ENCODE measurements at places on chromosomes 3 and 15. TPM values are rescaled to one million over a fixed set of nuclear protein-coding genes. Genes with fewer than 3 reads are reported as not detected.

DAG1 gene
- total RNA-seq, result 57.9 TPM

GRCh38 chr15:51335538-51336410 lies 2.6 kb downstream of the CYP19A1 start:
- no peak for DNase-seq

GRCh38 chr3:156693166-156693565 lies 18.8 kb downstream of the TIPARP start:
- no peak for DNase-seq

CACNA2D3 gene
- total RNA-seq, result not detected

ERC2 gene
- 0.11 TPM for total RNA-seq

DNA sequence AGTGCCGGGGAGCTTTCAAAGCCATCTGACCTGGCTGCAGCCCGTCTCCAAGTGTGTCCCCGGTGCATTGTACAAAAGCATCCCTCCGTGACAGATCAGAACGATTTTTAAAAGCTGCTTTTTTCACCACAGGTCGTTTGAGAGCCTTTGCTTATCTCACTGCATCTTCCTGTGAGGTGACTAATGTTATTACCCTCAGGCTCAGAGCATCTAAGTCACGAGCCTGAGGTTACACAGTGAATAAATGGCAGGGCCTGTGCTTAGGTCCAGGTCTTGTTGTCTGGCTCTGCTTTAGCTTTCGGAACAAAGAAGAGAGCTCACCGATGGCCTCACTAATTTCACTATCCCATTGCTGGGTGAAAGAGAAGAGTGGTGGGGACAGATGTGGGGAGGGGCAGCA lies 83.3 kb downstream of the SEC22A start:
- DNase-seq, result no peak

CPLX3 gene
- total RNA-seq, result not detected

- DNase-seq, result no peak
These were observed 24.6 kb upstream of the NIPA2 start for GRCh38 chr15:22813844-22814243.

DNA sequence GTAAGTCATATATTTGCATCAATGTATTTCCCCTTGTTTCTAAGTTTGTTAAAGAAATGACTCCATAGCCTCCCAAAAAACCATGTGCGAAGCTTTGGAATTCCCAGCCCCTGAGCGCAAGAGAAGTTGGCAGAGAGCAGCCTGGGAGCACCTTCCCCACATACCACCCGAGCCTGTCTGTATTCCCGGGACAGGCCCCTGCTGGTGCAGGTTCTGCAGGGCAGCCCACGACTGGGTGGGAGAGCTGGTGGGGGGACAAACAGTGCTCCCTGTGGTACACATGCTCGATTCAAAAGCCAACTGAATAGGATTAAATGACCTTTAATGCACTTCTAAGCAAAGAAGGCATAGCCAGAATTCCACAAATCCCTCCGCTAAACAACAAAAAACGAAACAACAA lies 74.6 kb upstream of the SNRPA1 start:
- DNase-seq, result no peak

DNA sequence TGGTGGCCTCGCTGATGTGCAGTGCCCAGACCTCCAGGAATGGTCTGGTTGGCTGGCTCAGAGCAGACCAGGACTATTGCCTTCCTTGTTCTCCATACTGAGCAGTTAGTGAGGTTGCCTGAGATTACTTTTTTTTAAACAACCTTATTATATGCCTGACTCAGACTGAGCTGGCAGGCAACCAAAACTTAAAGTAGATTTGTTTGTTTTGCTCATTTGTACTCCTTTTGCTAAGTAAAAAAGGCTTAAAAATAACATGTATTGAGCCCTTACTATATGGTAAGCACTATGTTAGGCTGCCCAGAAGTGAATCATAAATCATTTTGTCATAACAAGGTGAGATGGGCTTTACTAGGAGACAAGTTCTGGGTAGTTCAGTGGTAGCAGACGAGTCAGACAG lies 92.4 kb downstream of the GHSR start:
- no peak for DNase-seq

DNA sequence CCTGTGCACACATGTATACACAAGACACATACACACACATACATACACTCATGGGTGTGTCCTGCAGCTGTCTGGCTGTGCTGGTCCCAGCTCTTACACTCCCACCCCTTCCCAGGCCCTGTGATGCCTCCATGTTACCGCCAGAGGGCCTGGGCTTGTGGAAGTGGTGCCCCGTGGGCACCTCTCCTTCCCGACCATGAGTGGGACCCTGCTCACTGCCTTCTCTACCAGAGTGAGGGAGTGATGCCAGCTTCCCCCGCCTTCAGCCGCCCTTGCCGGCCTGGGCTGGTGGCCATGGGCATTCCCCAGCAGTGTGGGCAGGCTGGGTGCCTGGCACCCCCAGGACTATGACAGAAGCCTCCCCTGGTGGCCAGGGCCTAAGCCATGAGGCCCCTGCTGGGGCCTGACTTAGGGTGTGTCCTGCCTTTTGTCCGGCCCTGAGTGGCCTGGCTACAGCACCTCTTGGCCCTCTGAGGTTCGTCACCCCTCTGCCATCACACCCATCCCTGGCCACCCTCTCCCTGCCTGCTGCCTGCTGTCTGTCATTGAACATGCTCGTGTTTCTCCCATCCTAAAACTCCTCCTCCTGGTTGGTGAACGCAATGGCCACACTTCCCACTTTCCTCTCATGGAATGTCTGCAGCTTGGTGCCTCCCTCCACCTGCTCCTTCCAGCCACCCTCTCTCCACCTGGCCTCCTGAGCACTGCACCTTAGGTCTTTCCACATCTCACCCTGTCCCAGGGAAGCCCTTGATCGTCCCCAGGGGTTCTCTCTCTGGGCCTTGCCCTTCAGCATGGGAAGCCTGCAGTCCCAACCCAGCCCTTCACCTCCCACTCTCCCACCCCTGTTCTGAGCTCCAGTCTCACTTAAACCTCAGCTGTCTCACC lies 14.6 kb downstream of the HDAC11 start:
- no peak for DNase-seq

DNA sequence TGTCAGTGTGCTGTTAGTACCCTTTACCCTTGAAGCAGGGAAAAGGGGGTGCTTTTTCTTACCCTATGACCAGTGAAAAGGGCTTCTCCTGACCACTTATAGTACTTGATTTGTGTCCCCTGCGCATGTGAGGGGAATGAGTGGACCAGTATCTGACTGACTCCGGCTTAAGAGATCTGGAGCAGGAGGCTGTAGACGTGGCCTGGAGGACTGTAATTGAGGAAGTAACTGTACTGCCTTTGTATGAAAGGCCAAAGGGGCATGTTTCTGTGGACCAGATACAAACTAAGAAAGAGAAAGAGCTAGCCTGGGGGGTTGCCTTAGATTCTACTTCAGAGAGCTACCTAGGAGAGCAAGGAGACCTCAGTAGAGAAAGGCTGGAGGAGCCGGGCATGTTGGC lies 89.9 kb upstream of the TBL1XR1 start:
- no peak for DNase-seq

TOMM70 gene
- 16.4 TPM for total RNA-seq

SCN5A gene
- total RNA-seq, result 2.7 TPM

C2CD4A gene
- not detected for total RNA-seq

GRCh38 chr3:137692803-137693431 lies 71.2 kb upstream of the SOX14 start:
- no peak for DNase-seq

- no peak for DNase-seq
These were observed 77.0 kb downstream of the BBX start for GRCh38 chr3:107599772-107600145.

DNA sequence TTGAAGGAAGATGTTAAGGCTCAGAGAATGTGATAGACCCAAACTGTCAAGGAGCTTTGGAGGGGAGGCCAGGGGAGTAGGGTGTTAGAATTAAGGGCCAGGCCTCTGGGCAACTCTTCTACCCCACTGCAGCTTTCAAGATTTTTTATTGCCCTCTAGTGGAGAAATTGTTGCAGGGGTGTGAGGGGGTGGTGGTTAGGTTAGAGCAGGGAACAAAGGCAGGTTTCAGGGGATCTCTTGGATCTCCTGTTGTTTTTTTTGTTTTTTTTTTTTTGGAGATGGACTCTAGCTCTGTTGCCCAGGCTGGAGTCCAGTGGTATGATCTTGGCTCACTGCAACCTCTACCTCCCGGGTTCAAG lies 1.4 kb upstream of the SEC13 start:
- DNase-seq, result no peak

DNA sequence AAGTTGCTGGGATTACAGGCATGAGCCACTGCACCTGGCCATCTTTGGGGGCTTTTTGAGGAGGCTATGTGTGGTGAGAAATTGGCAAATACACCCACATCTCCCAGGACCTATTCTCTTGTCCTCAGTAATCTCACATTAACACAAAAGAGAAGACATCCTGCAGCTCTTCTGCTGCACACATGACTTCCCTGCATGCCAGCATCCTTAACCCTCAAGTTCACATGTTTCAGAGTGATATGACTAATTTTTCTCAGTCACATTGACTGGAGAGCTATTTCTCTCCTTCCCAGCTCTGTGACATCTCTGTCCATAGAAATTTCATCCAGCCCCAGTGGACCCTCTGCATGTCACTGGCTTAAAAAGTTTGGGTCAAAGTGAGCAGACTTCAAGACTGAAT lies 1.9 kb upstream of the SKIC8 start:
- DNase-seq, result no peak

DNA sequence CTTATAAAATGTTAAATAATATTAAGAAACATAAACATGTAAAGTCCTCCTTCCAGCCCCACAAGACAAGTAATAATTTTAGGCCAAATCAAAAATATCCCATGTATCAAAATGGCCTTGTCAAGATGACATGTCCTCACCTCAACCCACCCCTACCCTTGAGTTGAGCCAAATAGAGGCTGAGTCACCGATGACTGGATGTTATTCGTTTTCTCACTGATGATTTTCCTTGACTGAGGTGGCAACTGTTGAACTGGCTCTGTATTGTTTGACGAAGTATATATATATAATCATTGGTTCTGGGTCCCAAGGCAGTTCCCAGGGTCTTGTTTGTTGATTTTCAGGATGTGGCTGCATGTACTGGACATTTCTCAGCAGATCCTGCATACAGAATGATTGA lies 75.3 kb downstream of the TMEM108 start:
- DNase-seq, result no peak

DNA sequence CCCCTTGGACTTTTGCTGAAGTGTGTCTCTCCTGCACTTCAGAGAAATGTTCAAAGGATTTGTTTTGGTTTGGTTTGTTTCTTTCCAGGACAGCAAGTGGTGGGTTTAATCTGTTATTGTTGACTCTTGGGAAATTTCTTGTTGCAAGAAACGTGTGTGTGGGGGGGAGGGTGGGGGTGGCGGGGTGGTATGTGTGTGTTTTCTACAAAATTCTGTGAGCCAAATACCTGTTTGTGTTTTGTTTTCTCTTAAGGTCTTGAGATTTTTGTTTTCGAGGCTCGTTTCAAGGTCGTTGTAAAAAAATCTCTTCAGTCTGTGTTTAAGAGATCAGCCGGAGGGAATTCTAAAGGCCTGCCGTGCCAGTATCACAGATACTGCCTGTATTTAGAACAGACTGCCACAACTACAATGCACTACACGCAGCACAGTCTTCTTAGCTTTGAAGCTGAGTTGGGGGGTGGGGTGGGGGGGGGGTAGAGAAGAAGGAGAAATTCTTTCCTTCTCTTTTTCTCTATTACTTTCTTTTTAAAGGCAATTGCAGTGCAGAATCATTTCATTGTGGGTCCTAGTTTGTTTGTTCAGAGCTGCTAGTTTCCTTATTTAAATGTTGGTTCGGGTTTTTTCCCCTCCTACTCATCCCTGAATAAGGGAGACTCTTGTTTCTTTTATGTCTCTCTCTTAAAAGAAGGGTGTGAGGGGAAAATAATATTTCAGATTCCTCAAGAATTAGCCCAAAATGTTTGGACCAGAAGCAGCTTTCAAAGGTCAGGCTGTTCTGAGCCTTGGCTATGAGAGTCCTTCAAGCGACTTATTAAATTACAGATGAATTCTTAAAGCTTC lies 1.4 kb upstream of the BCL6 start:
- no peak for DNase-seq

DNA sequence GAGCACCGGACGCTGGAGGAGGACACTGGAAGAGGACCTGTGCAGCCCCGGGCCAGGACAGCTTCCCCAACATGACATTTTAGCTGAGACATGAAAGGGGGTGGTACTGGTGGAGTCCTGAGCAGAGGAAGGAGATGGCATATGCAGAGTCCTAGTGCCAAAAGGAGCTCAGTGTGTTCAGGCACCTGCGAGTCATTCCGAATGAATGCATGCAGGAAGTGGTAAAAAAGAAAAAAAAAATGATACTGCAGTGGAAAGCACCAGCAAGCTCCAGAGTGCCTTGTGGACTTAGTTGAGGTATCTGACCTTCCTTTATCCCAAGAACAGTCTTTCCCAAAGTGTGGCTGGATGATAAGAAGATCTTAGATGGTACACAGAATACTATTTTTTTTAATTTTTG lies 6.6 kb upstream of the ZNF148 start:
- no peak for DNase-seq

- DNase-seq, result no peak
These were observed at the start of gene RYR3 for GRCh38 chr15:33310481-33311311. RYR3 (plus strand) TSS chr15:33310967; CDS start chr15:33311046, 79 bp downstream.

DNA sequence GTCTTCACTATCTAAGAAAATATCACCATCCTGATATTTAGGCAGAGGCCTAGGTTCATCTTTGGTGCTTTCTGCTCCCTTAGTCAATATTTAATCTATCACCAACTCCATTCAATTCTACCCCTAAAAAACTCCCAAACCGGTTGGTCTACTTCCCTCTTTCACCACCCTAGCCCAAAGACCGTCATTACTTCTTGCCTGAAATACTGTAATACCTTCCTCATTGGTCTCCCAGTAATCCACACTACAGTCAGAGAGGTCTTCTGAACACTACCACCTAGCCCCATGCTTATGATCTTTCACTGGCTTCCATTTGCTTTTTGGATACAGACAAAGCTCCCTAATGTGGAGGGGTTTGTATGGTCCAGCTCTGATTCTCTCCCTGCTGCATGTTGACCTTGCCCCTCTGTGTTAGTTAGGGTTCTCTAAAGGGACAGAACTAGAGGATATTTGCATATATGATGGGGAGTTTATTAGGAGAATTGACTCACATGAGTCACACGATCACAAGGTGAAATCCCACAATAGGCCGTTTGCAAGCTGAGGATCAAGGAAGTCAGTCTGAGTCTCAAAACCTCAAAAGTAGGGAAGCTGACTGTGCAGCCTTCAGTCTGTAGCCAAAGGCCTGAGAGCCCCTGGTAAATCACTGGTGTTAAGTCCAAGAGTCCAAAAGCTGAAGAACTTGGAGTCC lies 36.4 kb upstream of the ATP2C1 start:
- DNase-seq, result no peak

DNA sequence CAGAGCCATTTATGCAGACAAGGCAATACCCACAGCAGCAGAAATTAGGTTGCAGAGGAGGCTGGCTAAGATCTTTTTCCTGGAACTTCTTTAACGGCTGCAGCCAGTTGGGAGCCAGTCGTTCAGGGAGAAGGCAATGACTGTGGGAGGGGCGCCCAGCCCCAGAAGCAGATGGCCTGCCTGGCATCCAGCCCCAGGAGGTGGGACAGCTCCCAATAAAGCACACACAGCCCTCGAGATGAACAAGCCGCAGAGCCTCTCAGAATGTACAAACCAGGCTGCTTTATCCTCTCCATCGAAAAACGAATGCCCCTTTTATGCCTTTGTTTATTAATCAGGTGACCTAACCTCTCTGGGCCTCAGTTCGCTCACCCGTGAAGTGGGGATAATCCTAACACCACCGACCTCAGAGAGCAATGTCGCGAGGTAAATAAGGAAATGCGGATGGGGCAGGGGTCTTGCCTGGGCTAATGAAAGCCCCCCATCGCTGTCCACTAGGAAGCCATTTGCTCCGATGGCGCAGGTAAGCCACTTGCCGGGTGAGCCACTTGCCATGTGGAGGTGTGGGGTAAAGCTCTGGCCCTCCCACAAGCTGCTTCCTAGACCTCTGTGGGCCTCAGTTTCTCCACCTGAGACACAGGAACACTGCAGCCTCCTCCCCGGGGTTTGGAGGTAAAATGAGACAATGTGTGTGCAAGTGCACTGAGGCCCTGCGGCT lies 35.8 kb downstream of the MGLL start:
- peak; percentile 75 for DNase-seq

FBXW12 gene
- not detected for total RNA-seq

Data from ascending aorta (tissue), 2 donors.